NCI-H1930 (cell line): ENCODE measurements at places on chromosomes 2 and 18.
A peak's percentile ranks its signal among the peaks of the same experiment; 100 is the strongest.

- no peak for DNase-seq
Measured at GRCh38 chr2:134489732-134490384, 228.9 kb downstream of the TMEM163 start.

- no peak for DNase-seq
Measured at GRCh38 chr18:3594760-3595368, 144.9 kb downstream of the TGIF1 start.

GRCh38 chr2:171436307-171436706, 2.3 kb downstream of the DCAF17 start:
- DNase-seq: no peak

- no peak for DNase-seq
Measured at GRCh38 chr2:100126201-100126600, 16.2 kb downstream of the AFF3 start.

GRCh38 chr2:46259777-46260168, 37.4 kb upstream of the EPAS1 start:
- no peak for DNase-seq

GRCh38 chr2:99571533-99571932, 81.7 kb upstream of the REV1 start:
- peak; percentile 81 for DNase-seq

GRCh38 chr18:13457327-13457726, 238.8 kb downstream of the LDLRAD4 start:
- DNase-seq: no peak

DNA sequence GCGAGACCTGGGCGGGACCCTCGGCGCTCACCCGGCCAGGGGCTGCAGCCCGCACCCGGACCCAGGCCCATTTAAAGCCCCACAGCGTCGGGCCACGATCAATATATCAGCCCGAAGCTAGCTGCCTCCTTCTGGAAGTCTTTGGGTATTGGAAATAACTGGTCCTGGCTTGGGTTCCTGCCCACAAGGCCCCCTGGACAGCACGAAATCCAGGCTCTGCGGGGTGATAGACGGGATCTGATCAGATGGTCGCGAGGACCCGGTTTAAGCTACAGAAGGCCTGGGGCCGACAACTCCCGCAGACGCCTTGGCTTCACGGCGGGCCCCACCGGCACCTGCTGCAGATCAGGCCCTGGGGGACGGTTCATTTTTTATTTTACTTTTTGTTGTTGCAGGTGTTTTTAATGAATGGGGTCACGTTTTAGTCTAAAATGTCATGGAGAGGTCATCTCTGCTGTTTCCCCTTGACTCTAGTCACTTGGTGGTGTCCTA, 362 bp upstream of the PSTPIP2 start:
- no peak for DNase-seq

DNA sequence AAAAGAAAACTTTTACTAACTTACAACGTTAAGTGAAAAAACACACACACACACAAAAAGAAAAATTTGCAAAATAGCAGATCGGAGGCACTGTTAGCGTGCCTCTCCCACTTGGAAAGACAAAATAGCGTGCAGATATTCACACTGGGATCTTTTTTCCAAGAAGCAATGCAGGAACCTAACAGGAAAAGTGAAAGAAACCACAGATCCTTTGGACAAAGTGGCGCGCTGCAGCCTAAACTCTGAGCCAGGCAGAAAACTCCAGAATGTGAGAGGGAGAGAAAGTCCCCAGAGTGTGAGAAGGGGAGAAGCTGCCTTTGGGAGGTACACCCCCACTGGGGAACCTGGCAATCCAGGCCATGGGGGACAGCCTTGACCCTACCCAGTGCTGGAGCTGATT, 70.7 kb upstream of the SERPINE2 start:
- no peak for DNase-seq

DNA sequence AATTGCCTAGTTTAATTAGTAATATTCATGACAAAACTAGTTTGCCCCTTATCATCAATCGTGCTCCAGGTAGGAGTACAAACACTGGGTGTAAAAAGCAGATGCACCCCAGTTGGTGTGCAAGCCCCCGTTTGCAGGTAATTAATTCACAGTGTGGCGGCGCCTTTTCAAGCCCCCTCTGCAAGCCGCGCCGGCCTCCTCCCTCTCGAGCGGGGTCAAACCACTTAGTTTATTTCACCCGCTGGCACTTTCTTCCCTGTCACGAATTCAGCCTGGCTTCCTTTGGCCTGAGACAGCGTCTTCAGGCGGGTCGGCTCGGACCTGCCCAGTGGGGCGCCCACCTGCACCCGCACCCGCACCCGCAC, 64.7 kb upstream of the MAPRE2 start:
- DNase-seq: no peak

DNA sequence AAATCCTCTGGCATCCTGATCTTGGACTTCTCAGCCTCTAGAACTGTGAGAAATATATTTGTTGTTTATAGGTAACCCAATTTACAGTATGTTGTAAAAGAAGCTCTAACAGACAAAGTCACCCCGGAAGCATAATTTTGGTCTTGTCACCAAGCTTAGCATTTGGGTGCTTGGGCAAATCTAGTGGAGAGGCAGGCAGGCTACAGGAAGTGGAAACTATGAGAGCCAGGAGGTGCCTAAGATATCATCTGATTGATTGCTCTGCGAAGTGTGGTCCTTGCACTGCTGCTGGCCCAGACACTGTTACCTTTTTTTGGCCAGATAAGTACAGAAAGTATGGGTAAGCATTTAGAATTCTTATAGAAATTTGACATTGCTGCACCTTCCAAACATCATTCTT, 102.9 kb downstream of the CDC42EP3 start:
- no peak for DNase-seq

DNA sequence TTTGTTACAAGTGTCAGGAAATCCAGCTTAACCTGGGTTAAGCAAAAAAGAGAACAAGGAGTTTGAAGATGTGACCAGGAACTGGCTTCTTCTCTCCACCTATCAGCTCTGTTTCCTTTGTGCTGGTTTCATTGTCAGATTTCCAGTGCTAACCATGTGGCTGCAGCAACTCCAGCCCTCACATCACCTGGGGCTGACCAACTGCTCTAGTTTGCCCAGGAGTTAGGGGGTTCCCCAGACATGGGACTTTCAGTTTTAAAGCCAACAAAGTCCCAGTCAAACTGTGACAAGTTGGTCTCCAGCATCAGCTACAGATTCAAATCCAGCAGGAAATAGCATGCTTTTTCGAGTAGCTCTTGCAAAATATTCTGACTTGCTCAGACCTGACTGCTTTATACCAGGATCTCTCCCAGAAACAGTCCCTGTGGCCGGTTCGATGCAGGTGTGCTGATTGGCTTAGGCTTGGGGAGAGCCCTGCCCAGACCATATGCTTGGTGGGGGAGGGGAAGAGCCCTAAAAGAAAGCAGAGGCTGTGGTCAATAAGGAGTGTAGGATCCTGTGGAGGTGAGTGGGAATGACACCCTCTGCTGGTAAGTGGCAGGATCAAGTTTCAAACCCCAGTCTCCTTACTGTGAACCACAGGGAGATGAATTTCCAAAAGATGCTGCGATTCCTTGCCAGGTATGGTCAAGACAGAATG, 49.5 kb downstream of the KCNE4 start:
- DNase-seq: no peak

- DNase-seq: no peak
Measured at GRCh38 chr2:105249181-105249580, 7.6 kb downstream of the GPR45 start.

DNA sequence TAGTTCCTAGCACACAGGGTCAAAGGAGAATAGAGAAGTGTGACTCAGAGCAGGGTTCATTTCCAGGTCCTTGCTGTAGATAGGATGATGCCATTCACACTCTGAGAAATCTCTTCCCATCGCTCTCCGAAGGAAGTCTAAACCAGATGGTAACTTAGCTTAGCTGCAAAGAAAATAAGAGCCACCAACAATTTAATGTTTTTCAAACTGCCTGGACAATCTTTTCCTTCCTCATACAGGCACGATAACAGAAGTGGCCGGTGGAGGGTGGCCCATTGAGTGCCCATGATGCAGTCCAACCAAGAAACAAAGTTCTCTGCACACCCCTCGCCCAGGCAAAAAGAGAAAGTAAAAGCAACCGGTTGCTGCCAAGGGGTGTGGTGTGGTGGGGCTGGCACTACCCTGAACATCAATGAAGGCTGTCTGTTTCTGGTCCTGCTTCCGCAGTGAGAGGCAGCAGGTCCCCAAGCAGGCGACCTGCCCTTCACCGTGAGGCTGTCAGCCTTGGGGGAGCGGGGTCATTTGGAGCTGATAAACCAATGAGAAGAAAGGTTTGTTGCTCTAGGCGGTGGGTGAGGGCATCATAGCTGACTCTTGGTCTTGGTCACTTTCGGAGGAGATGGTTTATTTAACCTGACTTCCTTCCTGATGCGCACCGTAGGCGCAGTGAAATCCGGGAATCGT, 105.6 kb upstream of the CD302 start:
- no peak for DNase-seq

- no peak for DNase-seq
Measured at GRCh38 chr2:120661551-120661950, 74.1 kb upstream of the GLI2 start.

GRCh38 chr2:3631161-3631850, 26.7 kb upstream of the ALLC start:
- no peak for DNase-seq

- DNase-seq: no peak
Measured at GRCh38 chr2:203636588-203637470, 69.6 kb upstream of the CD28 start.
